ENCODE measurements at places on chromosomes 3 and 15. TPM values are rescaled to one million over a fixed set of nuclear protein-coding genes. Genes with fewer than 3 reads are reported as not detected.

DNA sequence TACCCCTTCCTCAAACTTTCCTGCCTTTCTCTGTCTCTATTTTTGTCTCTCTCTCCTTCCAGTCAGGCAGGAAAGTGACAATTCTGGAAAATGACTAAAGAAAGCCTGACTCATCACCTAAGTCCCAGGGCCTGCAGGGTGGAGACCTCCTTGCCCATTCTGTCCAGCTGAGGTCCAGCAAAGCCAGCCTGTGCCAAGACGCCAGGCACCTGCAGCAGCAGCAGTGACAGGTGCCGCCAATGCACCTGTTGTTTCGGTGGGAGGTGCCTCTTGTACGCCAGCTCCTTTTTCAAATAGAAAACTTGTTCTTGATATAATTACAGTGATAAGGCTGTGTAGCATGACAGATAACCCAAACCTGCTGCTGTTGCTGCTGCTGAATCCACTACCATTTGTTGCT is 501.3 kb downstream of the NTRK3 start:
- no peaks in the 10 kb centered on the region for H3K27me3 ChIP-seq
- H3K4me1 ChIP-seq = peaks cover 9% of the 10 kb centered on the region
- no peak for DNase-seq
- H3K4me3 ChIP-seq = no peak overlapping the region
- H3K36me3 ChIP-seq = no peaks in the 10 kb centered on the region

DNA sequence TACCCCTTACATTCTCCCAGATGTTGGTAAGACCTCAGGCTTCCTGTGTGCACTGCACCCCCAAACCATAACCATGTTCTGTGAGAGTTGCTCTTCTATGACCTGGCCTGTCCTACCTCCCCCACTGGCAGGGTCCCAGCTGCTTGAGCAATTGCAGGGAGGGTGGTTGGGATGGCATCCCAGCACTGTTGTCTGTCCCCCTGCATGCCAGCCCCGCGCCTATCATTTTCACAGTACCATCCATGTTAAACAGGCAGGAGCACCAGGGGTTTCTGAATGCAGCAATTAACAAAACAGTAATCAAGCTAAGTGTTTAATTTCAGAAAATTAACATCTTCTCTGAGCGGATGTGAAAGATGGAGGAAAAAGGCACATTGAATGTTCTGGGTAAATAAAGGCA is 345.5 kb downstream of the EPHB1 start:
- peaks cover 31% of the 10 kb centered on the region for H3K4me1 ChIP-seq
- no peaks in the 10 kb centered on the region for H3K36me3 ChIP-seq
- no peak overlapping the region for H3K27ac ChIP-seq
- no peak overlapping the region for H3K4me3 ChIP-seq
- no peaks in the 10 kb centered on the region for H3K27me3 ChIP-seq
- no peak for DNase-seq

DNA sequence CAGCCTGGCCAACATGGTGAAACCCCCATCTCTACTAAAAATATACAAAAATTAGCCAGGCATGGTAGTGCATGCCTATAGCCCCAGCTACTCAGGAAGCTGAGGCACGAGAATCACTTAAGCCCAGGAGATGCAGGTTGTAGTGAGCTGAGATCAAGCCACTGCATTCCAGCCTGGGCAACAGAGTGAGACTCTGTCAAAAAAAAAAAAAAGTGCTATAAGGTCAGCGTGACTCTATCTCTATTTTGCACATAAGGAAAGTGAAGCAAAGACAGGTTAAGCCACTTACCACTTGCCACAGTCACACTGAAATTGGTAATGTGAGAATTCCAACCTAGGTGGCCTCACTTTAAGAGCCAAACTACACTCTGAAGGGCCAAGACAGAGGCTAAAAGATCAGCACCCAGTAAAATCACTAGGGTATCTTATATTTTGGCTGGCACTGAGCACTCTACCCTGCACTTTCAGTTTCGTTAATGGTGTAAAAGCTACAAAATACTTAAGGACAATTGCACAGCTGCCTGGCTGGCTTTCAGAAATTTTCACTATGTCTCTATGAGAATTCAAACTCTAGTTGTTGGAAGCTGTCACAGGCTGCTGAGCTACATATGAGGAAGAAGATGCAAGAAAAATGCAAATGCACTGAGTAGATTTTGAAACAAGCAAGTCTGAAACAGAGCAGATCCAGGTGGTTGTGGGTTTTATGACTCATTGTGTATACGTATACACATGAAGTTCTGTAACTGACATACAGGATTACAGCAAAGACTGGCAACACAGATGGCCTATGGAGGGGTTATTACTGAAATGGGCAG is 32.7 kb downstream of the TRANK1 start:
- no peak overlapping the region for H3K4me3 ChIP-seq
- DNase-seq = no peak
- no peaks in the 10 kb centered on the region for H3K27me3 ChIP-seq
- H3K4me1 ChIP-seq = no peaks in the 10 kb centered on the region
- no peaks in the 10 kb centered on the region for H3K36me3 ChIP-seq
- no peak overlapping the region for H3K27ac ChIP-seq

DNA sequence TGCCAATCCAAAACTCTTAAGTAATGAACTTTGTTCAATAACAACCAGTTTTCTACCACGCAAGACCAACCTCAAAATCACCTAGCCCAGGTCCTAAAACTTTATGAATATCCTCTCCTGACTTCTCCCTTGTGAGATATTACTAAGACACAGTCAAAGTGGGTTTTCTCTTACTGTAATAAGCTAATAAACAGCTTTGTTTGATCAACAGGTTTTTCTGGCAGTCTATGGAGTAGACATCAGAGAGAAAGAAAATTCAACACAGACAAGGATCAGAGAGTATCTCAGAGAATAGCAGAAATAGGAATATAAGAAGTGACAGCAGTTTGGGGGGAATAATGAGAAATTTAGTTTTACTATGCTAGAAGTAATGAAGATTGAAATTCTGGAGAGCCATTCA is 79.6 kb downstream of the NR2E3 start:
- H3K27me3 ChIP-seq = no peaks in the 10 kb centered on the region
- no peaks in the 10 kb centered on the region for H3K36me3 ChIP-seq
- no peak for DNase-seq
- H3K27ac ChIP-seq = no peak overlapping the region

GRCh38 chr3:71652781-71653413 is 69.4 kb upstream of the FOXP1 start:
- peak; percentile 19 for DNase-seq
- peaks cover 5% of the 10 kb centered on the region for H3K4me1 ChIP-seq
- no peak overlapping the region for H3K4me3 ChIP-seq
- H3K27me3 ChIP-seq = no peaks in the 10 kb centered on the region
- no peaks in the 10 kb centered on the region for H3K36me3 ChIP-seq
- H3K27ac ChIP-seq = no peak overlapping the region

DNA sequence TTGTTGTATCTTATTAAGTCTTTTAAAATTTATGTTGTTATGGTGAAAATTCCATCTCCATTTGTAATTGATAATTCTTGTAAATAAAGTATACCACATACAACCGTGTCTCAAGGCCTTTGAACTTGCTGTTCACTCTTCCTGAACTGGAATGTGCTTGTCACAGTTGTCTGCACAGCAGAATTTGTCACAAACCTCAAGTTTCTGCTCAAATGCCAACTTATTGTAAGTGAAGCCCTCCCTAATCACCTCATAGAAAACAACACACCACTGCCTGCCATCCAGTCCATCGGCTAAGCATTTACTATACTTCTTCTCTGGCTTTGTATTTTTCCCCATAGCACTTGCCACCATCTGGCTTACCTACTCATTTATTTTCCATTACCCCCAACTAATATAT is 192.3 kb downstream of the THRB start:
- H3K27ac ChIP-seq = no peak overlapping the region
- DNase-seq = no peak
- no peak overlapping the region for H3K4me3 ChIP-seq
- peaks cover 45% of the 10 kb centered on the region for H3K4me1 ChIP-seq
- H3K27me3 ChIP-seq = no peaks in the 10 kb centered on the region

Gene STRIT1
- 2,272 TPM for total RNA-seq

Gene CFAP20DC
- not detected for total RNA-seq

Data from gastrocnemius medialis (tissue), 4 donors.